NCI-H460 (cell line): ENCODE measurements at places on chromosomes 5 and 9.

GRCh38 chr9:98248737-98249474, 6.5 kb downstream of the TBC1D2 start:
- peak; percentile 52 for DNase-seq

- no peak for DNase-seq
These were observed 13.9 kb upstream of the TMEM250 start for GRCh38 chr9:136132512-136133050.

DNA sequence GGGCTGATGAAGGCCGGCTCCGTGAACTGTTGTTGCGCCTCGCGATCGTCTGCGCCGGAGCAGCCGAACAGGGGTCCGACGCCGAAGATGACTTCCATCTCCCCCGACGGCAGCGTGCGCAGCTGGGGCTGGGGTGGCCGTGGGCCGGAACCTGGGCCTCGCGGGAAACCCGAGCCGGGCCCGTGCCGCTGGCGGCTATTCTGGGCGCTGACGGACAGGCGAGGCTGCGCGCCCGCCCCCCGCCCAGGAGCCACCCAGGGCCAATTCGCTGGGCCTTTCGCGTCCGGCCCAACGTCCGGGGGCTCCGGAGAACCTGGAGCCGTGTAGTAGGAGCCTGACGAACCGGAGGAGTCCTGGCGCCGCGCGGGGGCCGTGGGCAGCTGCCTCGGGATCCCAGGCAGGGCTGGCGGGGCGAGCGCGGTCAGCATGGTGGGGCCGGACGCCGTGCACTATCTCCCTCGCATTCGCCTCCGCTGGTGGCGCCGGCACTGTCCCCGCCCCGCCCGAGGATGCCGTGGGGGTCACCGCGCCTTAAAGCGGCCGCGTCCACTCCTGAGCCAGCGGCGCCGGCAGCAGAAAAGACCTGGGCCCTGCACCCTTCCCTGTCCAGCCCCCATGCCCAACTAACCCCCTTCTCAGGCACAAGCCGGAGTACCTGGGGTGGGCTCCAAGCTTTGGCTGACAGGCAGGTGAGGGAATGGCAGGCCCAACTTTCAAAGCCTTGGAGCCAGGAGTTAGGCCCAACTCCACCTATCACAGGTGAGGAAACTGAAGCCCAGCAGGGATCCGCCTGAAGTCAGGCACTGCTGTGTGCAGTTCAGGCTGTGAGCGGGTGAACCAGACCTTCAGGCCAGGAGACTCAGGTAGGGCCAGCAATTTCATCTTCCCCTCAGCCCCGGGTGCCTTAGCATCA, at the start of gene PROB1:
Gene PROB1 (minus strand): TSS at position 451 of the 913 bp plus-strand sequence. CDS start 23 bp downstream, at position 428.
- no peak for DNase-seq

GRCh38 chr9:133731876-133732638, 6.1 kb downstream of the SARDH start:
- peak; percentile 33 for DNase-seq

- no peak for DNase-seq
These were observed 330 bp downstream of the TBC1D2 start for GRCh38 chr9:98255061-98255577.

DNA sequence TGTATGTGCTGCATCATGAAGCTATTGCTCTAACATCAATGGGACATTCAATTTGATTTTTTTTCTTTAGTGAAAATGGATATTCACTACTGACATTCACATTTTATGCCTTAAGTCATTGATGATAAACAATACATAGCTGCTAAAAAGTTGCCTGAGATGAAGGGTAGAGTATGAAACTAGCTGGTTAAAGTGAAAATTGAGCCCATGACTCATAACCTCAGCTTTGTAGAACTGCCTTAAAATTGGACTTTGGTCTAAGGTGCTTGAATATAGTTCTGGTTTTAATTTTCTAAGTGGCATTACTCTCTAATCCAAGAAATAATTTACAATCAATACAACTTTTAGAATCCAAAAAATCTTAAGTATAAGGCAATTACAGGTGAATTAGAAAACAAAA, 740.4 kb upstream of the RIOK2 start:
- DNase-seq, result no peak

DNA sequence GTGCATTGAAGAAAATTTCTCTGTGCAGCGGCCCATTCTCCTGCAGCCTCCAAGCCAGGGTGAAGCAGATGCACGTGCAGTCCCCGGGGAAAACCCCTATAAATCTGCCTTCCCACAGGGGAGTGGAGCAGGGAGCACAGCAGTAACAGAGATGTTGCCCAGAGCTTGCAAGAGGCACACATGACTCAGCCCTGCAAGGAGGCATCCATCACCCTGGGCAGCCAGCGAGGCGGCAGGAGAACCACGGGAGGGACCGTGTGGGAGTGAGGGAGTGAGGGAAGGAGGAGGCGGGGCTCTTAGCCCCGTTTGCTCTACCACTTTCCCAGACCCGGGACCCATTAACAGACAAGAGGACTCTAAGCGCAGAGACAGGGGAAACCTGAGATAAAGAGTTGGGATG, 96.2 kb upstream of the ARAP3 start:
- DNase-seq, result peak; percentile 1

GRCh38 chr5:103424453-103425205, 138.0 kb downstream of the NUDT12 start:
- no peak for DNase-seq

DNA sequence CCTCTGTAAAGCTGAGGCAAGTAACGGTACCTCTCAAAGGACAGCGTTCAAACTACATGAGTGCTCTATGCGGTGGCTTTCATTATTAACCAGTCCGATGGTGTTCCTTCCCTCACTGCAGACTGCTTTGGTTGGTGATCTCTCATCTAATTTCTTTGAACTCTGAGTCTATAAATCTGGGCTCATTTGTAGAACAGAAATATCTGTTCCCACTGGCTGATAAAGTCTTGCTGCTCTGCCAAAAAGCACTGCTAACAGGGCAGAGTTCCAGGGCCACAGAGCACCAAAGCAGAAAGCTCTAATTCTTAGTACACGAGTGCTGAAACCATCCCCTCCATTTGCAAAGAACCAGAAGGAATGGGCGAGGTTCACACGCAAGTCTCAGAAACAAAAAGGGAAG, 81.9 kb downstream of the MED27 start:
- DNase-seq, result no peak

DNA sequence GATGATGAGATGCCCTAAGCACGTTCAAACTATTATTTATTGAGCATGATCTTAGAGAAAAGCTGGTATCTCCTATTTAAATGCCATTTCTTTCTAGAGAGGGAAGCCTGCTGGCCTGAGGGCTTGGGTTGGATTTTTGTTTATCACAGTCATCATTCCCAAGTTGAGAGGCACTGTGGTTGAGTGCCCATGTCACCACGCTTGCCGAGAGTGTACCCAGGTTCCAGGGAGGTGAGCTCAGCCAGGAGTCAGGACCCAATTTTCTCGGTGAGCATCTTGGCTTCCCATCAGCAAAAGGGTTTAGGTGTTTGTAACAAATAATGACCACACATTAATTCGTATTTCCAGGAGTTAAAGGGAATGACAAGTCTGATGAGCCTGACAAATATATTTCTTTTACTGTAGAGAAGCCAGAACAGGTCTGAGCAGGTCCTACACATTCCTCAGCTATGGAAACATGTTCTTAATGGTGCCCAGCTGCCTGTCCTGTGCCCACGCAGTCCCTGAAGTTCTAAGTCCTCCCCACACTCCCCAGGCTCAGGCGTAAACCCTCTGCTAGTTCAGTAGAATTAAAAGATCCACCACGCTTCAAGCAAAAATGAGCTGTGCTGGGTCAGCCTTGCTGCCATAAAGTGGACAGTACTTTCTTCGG, 258.9 kb upstream of the IRX2 start:
- DNase-seq, result no peak

DNA sequence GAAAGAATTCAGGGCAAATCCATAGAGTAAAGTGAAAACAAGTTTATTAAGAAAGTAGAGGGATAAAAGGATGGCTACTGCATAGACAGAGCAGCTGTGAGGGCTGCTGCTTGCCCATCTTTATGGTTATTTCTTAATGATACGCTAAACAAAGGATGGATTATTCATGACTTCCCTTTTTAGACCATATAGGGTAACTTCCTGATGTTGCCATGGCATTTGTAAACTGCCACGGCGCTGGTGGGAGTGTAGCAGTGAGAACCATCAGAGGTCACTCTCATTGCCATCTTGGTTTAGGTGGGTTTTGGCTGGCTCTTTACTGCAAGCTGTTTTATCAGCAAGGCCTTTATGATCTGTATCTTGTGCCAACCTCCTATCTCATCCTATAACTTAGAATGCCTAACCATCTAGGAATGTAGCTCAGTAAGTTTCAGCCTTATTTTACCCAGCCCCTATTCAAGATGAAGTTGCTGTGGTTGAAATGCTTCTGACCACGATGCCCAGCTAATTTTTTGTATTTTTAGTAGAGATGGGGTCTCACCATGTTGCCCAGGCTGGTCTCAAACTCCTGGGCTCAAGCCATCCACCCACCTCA, 42.1 kb downstream of the RFK start:
- DNase-seq, result no peak

DNA sequence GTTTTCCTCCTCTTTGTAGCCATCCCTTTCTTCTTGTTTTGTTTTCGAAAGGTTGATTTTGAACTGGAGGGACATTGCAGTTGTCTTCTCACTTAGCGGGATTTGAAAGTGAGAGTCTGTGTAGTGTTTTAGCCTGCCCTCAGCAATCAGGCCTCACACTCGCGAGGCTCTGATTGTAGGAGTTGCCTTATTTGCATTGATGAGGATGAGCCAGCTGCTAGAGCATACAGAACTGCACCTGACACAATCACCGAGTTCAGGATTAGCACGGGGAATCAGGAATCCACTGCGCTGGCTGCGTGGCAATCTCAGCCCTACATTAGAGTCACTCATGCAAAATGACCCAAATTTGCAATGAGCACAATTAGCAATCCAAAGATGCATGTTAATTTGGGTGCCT, 122.5 kb upstream of the TMEM161B start:
- DNase-seq, result no peak

- peak; percentile 42 for DNase-seq
These were observed 294.7 kb downstream of the CHSY3 start for GRCh38 chr5:130198927-130199326.

DNA sequence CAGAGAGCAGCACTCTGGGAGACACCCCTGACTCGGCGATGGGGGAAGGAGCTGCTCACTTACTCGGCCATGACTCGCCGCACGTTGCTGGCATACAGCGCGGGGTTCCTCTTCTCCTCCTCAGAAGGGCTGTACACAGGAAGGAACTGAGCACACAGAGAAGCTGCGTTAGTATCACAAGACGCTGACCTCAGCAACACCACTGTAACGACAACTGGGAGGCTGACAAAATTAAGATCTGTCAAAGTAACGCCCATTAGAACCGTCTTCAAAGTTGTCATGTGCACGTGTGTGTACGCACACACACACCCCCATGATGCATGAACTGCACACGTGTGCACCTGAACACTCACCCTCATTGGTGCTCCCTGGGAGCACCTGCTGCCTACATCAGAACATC, 32.1 kb upstream of the SLC6A3 start:
- DNase-seq, result no peak

- no peak for DNase-seq
These were observed 60.5 kb downstream of the CDC42SE2 start for GRCh38 chr5:131324303-131324702.

DNA sequence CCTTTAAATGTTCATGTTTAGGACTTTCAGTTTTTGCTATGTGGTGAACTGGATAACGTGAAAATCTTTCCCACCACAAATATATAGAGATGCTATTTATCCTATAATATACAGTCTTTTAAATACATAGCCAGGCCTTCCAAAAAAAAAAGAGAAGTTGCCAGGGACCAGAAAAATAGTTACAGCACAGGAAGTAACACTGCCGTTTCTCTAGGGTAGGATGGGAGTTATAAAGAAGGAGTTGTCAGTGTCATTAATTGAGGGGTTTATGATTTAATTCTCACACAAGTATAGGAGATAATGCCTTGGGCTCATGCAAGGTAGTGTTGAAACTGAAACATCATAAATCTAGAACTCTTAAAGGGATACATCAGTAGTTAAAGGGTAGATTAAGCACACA, 83.9 kb downstream of the LRRC70 start:
- DNase-seq, result no peak

DNA sequence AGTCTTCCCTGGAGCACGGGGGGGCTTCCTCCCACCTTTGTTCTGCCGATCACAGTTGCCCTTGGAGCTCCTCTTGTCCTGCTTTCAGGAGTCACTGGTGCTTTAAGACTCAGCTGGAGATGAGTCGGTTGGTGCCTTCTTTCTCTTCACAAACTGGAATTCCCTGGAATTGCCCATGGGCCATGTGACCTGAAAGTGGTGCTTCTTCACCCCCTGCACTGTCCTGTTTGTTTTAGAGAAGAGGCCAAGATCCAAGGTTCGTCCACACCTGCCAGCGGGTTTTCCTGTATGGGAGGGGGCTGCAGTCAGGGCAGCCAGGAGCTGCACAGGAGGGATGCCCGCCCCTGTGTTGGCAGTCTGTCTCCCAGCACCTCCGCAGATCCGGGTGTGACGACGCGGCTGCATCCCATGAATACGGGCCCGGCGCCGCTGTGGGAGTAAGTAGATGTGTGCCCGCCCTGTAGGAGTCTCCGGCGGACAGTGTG, 9.5 kb upstream of the MRPS2 start:
- no peak for DNase-seq

- no peak for DNase-seq
These were observed 88.2 kb downstream of the PALM2AKAP2 start for GRCh38 chr9:109868207-109868606.

DNA sequence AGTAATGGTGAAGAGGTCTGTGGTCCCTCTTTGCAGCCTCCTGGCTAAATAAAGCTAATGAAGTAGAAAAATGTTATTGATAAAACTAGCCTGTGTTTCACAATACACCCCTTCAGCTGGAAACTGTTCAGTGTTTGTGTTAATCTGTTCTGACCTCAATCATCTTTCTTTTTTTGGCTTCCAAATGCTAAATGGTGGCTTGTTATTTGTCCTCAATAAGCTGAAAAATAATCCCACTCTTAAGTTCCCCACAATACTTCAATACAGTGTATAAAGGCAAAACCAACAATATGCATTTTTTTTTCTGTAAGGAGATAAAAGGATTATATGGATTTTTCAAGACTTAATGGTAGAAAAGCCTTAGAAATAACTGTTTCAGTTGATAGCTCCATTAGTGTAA, 560.5 kb downstream of the TUSC1 start:
- no peak for DNase-seq

DNA sequence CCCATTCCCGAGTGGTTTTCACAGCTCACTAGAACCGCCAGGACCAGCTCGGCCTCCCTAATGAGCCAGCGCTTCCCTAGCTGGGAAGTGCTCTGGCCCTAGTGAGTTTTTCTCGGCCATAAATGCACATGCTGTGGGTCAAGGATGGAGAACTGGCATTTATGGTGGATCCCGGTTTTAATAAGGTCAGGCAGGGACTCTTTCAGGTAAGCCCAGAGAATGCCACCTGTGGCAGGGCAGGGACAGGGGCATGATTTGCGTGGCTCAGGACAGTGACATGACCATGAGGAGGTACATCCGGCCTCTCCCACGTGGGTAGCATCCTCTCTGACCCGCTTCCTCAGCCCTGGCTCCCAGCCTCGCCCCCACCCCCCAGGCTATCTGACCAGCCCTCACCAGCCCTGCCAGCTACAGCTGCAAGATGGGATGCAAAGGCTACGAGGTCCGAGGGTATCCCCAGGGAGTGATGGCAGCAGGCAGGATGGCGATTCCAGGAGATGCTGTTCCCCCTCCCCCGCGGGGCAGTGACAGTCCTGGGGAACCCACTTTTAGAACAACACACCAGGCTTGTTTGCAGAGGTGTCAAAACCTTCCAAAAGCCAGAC, 60.3 kb upstream of the ADAMTS2 start:
- DNase-seq, result no peak
